ENCODE measurements at places on chromosomes 1 and 21.

GRCh38 chr1:210700511-210700910 lies 371.8 kb downstream of the HHAT start:
- DNase-seq = no peak

DNA sequence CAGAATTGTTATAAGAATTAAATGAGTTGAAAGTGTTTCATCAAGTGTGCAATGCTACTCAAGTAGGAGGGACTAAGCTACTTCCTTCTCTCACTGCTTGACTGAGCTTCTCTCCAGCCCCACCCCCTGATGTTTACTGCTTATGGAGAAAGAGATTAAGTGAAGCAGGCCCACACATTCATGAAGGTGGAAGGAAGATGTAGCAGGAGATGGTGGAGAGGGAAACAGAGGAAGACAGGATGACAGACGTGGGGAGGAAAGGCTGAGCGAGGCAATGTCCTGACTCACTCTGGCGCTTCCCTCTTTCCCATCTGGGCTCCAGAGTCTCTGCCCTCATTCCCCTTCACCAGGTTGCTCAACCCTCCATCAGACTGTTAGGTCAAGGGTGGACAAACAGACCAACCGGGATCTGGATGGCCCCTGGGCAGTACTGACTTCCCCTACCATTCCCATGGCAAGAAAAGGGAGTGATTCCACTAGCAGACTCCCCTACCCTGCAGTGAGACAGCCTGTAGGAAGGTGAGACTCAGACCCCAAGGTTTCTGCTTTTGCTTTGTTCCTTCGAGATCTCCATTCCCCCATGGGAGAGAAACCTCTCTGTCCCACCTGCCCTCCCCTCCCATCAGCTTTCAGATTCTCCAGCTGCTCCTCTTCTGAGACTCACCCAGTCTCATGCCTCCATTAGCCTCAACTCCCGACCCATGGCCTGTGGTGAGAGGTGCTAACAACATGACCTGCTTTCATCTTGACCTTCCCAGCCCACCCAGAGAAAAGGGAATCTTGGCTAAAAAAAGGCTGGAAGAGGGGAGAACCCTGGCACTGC lies 3.1 kb upstream of the ARHGEF2 start:
- no peak for DNase-seq

- DNase-seq = no peak
Measured at GRCh38 chr1:246035060-246035541, 472.0 kb downstream of the SMYD3 start.

DNA sequence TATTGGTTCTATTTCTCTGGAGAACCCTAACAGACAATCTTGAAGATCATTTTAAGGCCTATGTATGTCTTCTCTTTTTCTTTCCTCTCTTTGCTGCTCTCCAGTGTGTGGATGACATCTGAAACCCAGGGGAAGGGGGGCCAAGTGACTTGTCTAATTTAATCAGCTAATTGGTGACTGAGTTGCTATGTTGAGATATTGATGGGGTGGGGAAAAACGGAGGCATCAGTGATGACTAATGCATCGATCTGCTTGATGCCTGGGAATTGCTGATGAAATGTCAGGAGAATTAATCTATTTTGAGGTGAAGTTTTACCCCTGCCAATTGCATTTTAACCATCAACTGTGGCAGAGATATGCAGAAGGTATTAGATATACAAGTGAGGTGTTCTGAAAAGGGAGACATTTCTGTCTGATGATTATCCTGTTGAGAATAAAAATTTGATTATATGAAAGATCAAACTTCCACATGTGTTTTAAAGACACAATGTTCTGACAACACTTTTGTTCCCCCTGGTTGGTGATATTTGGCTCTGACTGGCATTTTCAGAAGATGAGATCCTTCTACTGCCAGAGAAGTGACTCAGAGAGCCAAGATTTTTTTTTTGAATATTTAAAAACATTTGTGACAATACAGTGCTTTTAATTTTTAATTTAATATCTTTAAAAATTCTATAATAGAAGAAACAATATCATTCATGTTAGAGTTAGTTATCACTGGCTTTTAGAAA lies 18.7 kb upstream of the PTGFR start:
- no peak for DNase-seq

GRCh38 chr1:41538741-41539417 lies 54.4 kb upstream of the EDN2 start:
- no peak for DNase-seq

GRCh38 chr1:237590386-237590785 lies 300.3 kb downstream of the ZP4 start:
- DNase-seq = no peak

- no peak for DNase-seq
Measured at GRCh38 chr1:169143984-169144383, 37.5 kb downstream of the ATP1B1 start.

DNA sequence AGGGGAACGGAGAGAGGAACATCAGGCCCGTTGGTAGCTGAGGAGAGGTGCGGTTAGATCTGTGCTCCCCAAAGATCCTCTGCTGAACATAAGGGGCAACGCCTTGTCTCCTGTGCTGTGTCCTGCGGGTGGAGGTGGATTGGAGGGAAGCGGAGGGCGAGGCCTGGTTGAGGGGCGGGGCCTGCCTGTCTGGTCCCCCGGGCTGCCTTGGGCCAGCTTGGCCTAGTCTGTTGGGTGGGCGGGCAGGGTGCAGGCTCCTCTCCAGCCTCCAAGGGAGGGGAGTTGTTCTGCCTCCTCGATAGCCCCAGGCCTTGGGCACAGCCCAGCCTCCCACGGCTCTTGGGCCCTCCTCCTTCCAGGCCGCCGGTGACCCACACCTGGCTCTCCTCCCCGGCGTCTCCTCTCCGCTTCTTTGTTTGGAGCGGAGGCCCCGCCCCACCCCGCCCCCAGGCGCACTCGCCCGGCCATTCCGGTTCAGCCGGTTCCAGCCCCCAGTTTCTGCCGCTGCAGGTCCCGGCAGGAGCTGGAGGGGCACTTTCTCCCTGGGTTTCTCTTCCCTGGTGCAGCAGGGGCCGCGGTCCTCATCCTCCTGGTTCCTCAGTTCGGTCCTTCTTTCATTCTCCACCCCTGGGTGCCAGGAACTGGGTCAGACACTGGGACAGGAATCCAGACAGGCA lies 19.4 kb downstream of the PTPRF start:
- DNase-seq = no peak

DNA sequence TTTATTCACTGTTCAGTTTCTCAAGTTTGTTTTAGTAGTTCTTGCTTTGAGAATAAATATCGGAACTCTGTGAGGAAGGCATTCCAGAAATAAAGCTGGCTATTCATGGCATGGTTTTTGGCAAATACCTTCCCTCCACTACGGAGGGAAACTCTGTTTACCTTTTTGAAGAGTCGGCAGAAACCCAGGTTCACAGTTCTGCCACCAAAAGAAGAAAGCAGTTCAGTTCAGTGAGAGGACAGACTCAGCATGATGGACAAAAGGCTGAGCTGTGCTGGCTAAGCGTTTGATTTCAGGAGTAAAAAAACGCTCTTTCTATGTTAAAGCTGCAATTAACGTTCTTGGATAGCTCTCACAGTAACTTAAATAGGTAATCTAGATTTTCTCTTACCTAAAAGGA lies 42.4 kb downstream of the CNN3 start:
- DNase-seq = no peak

GRCh38 chr1:158055854-158056253 lies 62.4 kb downstream of the KIRREL1 start:
- no peak for DNase-seq

- DNase-seq = no peak
Measured at GRCh38 chr1:171251042-171251951, 3.0 kb downstream of the FMO1 start.

DNA sequence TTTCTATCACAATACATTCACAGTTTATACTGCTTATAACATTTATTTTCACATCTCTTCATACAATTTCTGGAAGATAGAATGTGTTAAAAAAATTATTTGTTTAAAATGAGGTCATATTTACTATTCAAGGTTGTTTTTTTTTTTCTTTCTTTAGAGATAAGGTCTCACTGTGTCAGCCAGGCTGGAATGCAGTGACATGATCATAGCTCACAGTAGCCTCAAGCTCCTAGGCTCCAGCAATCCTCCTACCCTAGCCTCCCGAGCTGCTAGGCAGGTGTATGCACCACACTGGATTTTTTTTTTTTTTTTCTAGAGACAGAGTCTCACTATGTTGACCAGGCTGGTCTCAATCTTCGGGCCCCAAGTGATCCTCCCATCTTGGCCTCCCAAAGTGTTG lies 19.0 kb upstream of the RNF11 start:
- DNase-seq = no peak

- DNase-seq = no peak
Measured at GRCh38 chr1:185207170-185207569, 50.2 kb downstream of the SWT1 start.

- DNase-seq = no peak
Measured at GRCh38 chr1:17603091-17603841, 63.8 kb downstream of the ARHGEF10L start.

- no peak for DNase-seq
Measured at GRCh38 chr1:82059959-82060358, 259.2 kb downstream of the ADGRL2 start.

- no peak for DNase-seq
Measured at GRCh38 chr1:53417074-53417511, 42.1 kb upstream of the DMRTB1 start.

- DNase-seq = no peak
Measured at GRCh38 chr1:167634435-167634834, 4.4 kb downstream of the RCSD1 start.

GRCh38 chr1:203621559-203622262 lies 4.9 kb upstream of the ATP2B4 start:
- DNase-seq = no peak

DNA sequence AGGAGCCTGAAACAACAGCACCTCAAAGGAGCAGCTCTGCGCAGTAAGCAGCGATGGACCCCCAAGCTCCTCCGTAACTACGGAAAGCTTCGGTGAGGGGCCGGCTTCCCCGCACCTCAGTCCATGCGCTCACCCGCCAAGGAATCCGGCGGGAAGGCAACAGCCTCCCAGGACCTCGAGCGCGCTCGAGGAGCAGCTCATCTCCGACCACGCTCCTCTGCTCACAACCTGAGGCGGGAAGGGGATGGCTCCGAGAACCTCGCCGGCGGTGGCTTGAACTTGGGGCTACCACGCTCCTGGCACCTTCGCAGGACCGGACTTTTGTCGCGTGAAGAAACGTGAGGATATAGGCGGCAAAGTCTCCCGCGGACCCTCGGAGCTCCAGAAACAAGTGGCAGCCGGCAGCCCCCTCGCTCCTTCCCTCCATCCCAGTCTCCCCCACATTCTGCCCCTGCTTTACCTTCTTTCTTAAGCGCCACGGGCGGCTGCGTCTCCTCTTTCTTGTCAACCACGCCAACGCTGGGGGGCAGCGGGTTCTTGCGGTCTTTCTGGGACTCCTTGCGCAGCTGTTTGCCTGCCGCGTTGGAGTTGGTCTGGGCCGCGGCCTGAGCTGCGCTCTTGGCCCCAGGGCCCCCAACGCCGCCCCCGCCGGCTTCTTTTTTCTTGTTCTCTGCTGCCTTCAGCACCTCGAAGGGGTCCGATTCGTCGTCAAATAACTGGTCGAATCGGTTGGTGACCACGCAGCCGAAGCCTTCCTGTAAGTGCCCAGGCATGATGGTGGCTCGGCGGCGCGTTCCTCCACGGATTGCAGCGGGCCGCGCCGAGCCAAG lies 459 bp downstream of the SERBP1 start:
- no peak for DNase-seq

GRCh38 chr1:61120998-61121397 lies 38.6 kb downstream of the NFIA start:
- DNase-seq = no peak

- DNase-seq = no peak
Measured at GRCh38 chr1:216896146-216896545, 172.9 kb upstream of the ESRRG start.

DNA sequence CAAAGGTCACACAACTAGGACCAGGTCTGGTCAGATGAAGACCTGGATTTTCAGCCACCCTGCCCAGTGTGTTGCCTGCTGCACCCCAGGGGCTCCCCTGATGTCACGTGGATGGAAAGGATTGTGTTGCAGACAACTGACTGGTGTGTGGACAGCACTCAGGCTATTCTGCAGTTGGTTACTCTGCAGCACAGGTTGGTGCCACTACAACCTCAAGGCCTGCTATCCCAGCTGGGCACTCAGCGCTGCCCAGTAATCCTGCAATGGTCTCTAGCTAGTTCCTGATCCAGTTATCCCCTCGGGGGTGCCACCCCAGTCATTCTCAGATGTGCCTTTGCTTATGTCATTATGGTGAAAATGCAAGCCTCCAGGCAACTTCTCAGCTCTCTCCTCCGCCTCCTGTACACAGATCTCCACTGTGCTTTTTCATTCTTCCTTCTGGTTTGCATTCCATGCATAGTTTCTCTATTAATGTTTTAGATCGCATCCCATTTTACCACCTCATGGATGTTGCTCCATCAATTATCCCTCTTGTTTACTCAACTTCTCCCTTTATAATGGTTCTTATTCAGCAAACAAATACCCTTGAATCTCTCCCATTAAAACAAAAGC lies 503.2 kb upstream of the CAMK1G start:
- no peak for DNase-seq

All from stimulated activated CD8-positive, alpha-beta memory T cell treated with anti-CD3 and anti-CD28 coated beads, Interleukin-15, amount 100 ng/mL, for 4 hours (primary cell).